ENCODE measurements at places on chromosomes 16 and 17. TPM values are rescaled to one million over a fixed set of nuclear protein-coding genes. Genes with fewer than 3 reads are reported as not detected.

GRCh38 chr17:17445925-17446665, 30.7 kb upstream of the MED9 start:
- no peaks in the 10 kb centered on the region for H3K27me3 ChIP-seq
- DNase-seq = no peak
- H3K27ac ChIP-seq = no peak overlapping the region
- no peaks in the 10 kb centered on the region for H3K36me3 ChIP-seq
- no peaks in the 10 kb centered on the region for H3K4me1 ChIP-seq

- H3K27ac ChIP-seq = peak overlapping the region; percentile 12
- H3K27me3 ChIP-seq = no peaks in the 10 kb centered on the region
- H3K4me3 ChIP-seq = no peak overlapping the region
- peaks cover 35% of the 10 kb centered on the region for H3K4me1 ChIP-seq
Measured at GRCh38 chr17:21021208-21021803, 21.5 kb downstream of the USP22 start.

- peaks cover 11% of the 10 kb centered on the region for H3K27me3 ChIP-seq
- peaks cover 12% of the 10 kb centered on the region for H3K4me1 ChIP-seq
- no peaks in the 10 kb centered on the region for H3K36me3 ChIP-seq
- peak; percentile 11 for DNase-seq
- H3K27ac ChIP-seq = no peak overlapping the region
Measured at GRCh38 chr17:7177954-7178477, 1.2 kb downstream of the ASGR1 start.

- DNase-seq = no peak
- H3K36me3 ChIP-seq = no peaks in the 10 kb centered on the region
- no peaks in the 10 kb centered on the region for H3K27me3 ChIP-seq
- H3K4me3 ChIP-seq = no peak overlapping the region
- no peak overlapping the region for H3K27ac ChIP-seq
- H3K4me1 ChIP-seq = peaks cover 15% of the 10 kb centered on the region
Measured at GRCh38 chr17:1557355-1558095, 5.1 kb downstream of the PITPNA start.

DNA sequence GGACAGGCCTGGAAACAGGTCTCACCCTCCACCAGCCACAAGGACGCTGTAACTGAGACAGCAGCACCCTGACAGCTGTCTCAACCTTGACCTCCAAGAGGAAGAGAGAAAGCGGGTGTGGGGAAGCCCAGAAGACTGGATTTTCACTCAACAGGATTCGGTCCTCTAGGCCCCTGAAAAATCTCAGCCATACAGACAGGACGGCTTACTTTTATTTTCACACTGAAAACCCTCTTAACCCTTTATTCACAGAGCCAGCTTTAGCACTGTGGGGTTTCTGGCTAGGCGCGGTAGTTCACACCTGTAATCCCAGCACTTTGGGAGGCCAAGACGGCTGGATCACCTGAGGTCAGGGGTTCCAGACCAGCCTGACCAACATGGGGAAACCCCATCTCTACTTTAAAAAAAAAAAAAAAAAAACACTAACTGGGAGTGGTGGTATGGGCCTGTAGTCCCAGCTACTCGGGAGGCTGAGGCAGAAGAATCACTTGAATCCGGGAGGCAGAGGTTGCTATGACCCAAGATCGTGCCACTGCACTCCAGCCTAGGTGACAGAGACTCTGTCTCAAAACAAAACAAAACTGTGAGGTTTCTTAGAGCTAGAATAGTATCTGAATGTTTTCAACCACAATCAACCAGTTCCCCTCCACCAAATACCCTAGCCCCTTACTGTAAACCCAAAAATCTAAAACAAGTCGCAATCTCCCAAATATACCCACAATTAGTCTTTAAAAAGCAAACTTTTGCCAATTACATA, 5.3 kb downstream of the ANKRD11 start:
- H3K27ac ChIP-seq = peak overlapping the region; percentile 98
- peaks cover 88% of the 10 kb centered on the region for H3K4me1 ChIP-seq
- H3K36me3 ChIP-seq = peaks cover 41% of the 10 kb centered on the region
- no peak for DNase-seq
- H3K4me3 ChIP-seq = peak overlapping the region; percentile 90

- H3K27ac ChIP-seq = no peak overlapping the region
- H3K4me3 ChIP-seq = no peak overlapping the region
- H3K4me1 ChIP-seq = no peaks in the 10 kb centered on the region
- DNase-seq = no peak
- H3K27me3 ChIP-seq = peaks cover 7% of the 10 kb centered on the region
Measured at GRCh38 chr16:74257061-74257460, 39.6 kb upstream of the PSMD7 start.

- no peak overlapping the region for H3K27ac ChIP-seq
- H3K36me3 ChIP-seq = no peaks in the 10 kb centered on the region
- H3K4me1 ChIP-seq = no peaks in the 10 kb centered on the region
Measured at GRCh38 chr17:4543557-4544026, 11.6 kb downstream of the MYBBP1A start.

DNA sequence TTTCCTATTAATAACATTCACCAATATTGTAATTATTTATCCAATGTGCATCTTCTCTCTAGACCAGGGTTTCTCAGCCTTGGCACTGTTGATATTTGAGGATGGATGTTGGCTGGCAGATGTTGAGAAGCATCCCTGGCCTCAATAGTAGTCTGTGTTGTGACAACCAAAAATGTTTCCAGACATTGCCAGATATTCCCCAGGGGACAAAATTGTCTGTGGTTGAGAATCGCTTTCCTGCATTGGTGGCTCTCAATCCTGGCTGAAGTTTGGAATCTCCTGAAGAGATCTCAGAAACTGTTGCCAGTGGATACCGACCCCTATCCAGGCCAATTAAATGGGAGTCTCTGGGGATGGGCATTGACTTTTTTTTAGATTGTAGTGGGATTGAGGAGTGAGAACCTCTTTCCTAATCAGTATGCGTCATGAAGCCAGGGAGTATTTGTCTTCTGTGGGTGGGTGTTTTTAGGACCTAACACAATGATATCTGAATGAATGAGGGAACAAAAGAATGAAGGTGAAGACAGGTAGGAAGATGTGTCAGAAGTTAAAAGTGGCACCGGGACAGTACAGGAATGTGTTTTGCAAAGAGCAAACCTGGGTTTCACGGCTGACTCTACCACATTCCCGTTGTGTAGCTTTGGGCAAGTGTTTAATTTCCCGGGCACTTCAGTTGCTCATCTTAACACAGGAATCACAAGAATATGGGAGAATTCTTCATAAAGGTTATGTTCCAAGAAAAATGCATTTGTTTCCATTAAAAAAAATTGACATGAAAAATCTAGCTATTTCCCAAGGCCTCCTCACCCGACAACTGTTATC, 24.3 kb downstream of the HSD17B2 start:
- peaks cover 25% of the 10 kb centered on the region for H3K27me3 ChIP-seq
- peaks cover 5% of the 10 kb centered on the region for H3K4me1 ChIP-seq
- H3K36me3 ChIP-seq = no peaks in the 10 kb centered on the region
- no peak overlapping the region for H3K4me3 ChIP-seq

DNA sequence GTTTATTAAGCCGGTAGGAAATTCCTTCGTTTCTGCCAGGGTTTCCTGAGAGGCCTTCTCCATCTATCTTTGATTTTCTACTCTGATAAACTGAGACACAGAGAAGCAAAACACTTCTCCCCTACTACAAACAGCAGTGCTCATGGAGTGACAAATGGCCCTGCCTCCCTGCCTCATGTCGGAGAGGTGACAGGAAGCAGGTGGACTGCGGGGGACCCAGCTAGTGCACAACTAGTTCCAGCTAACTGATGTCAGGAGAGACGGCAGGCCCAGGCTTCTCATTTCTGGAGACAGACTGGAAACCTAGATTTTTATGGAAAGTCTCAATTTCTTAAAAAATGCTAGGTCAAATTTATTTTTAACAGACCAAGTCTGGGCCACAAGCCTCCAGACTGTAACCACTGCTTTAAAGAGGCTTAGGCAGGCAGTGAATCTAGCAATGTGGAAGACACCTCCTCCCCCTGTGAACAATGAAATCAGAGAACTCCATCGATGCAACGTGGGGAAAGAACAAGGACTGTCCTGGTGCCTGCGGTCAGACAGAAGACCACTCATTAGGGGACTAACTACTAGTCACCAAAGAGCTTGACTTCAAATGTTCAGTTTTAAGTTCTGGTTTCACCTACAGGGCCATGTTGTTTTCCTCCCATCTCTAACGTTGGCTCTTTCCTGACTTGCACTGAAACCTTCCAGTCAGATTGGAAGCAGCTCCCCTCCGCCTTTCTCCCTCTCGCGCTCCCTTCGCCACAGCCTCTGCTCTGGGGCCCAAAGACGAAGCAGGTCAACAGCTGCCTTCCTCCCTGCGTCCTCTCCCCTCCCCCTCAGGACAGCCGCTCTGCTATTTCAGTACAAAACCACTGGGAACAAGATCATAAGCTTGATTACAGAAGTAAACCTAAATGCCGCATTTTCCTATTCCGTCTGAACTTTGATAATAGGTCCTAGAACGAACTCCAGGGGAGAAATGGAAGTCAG, 17.6 kb downstream of the GTF3C1 start:
- peaks cover 9% of the 10 kb centered on the region for H3K4me1 ChIP-seq
- peak overlapping the region; percentile 11 for H3K27ac ChIP-seq
- no peak for DNase-seq
- H3K36me3 ChIP-seq = peaks cover 33% of the 10 kb centered on the region
- no peaks in the 10 kb centered on the region for H3K27me3 ChIP-seq

GRCh38 chr17:3645310-3645709, 8.8 kb downstream of the CTNS start:
- H3K4me3 ChIP-seq = no peak overlapping the region
- DNase-seq = no peak
- peaks cover 2% of the 10 kb centered on the region for H3K36me3 ChIP-seq
- no peaks in the 10 kb centered on the region for H3K27me3 ChIP-seq
- no peak overlapping the region for H3K27ac ChIP-seq
- H3K4me1 ChIP-seq = peaks cover 40% of the 10 kb centered on the region

GRCh38 chr17:7855660-7856010, 769 bp downstream of the TMEM88 start:
- DNase-seq = no peak
- H3K27ac ChIP-seq = no peak overlapping the region
- peaks cover 2% of the 10 kb centered on the region for H3K36me3 ChIP-seq
- H3K4me3 ChIP-seq = no peak overlapping the region

DNA sequence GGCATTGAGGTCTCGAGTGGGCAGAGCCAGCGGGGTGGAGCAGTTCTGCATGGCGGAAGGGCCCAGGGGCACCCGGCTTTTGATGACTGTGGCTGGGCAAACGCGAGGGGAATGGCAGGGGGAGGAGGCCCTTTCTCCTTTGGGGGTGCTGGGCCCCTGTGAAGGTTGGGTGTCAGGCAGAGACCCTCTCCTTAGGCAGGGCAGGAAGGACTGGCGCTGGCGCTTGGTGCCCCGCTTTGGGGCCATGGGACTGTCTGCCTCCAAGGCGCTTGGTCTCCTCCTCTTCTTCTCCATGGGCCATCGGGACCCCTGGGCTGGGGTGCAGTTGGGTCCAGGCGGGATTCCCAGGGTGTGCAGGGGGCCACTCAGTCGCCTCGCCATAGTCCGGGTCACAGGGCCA, 12.8 kb upstream of the GFAP start:
- DNase-seq = no peak
- no peak overlapping the region for H3K27ac ChIP-seq

DNA sequence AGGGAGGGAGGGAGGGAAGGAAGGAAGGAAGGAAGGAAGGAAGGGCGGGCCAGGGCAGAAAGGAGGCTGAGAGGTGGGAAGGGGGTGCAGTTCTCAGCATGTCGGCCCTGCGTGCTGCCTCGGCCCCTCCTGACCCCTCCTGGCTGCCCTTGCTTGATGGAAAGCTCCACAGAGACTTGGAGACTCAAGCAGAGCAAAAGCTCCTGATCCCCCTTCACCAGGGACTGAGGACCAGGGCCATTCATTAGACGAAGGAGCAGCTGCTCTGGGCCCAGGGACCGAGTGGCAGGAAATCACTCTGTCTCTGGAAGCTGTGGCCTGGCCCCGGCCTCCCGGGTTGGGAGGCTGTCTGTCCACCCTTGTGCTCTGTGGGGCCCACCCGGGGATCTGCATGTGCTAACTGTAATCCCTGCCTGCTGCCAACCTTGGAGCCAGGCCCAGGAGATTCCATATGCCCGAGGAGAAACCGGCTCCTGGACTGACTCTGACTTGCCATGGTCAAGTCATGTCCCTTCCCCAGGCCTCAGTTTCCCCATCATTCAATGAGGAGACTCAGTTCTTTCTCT, 27.4 kb upstream of the C1QL1 start:
- no peak overlapping the region for H3K27ac ChIP-seq
- H3K27me3 ChIP-seq = peaks cover 9% of the 10 kb centered on the region
- H3K36me3 ChIP-seq = no peaks in the 10 kb centered on the region

DNA sequence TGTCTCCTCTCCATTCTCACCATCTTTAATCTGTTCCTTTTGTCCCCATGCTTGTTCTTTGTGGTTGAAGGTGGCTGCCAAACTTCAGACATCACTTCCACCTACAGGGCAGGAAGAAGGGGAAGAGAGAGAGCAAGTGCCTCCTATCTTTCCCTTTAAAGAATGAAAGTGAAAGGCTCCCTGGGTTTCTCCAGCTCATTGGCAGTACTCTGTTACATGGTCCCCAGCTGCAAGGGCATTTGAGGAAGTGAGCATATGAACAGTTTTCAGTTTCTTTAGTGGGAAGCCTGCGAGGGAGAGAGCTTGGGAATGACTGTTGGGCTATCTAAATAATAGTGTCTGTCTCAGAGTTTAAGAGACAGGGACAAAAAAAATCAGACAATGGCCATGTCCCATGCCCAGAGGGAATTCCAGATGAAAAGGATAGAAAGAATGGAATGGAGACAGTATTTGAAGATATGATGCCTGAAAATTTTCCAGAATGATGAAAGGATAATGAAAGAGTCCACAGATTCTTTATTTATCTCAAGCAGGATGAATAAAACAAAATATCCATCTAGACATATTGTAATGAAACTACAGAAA, 159.9 kb downstream of the LGALS9B start:
- H3K36me3 ChIP-seq = peaks cover 17% of the 10 kb centered on the region
- no peaks in the 10 kb centered on the region for H3K27me3 ChIP-seq
- DNase-seq = no peak
- H3K4me1 ChIP-seq = no peaks in the 10 kb centered on the region

DNA sequence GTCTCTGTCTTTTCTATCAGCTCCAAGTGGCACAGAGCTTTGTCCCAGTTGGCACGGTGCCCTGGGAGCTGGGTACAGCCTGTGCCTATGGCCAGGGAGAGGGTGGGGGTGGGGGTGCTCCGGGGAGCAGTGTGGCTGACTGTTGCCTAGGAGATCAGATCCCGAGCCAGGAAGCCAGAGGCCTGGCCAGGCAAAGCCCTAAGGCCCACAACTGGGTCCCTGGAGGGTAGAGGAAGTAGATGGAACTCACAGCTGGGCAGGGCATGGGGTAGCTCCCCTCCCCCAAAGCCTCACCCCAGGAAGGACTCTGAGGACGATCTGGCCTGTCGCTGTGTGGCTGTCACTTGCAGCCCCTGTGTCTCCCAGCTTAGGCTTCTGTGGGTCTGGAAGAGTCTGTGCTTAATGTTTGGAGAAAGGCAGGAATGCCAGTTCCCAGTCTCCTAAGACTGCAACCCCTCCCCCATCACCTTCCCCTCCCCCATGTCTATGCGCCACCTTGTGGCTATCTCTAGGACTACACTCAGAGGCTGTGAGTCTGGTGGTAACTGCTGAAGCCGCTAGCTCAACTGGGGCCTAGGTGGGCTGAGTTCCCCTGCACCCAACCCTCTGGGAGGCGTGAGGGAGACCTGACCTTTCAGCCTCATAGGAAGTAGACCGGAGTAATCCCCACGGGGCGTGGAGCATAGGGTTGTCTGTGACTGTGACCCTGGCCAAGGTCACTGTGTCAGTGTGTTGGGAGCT, 12.6 kb downstream of the THRA start:
- peak; percentile 73 for DNase-seq
- no peak overlapping the region for H3K4me3 ChIP-seq
- H3K4me1 ChIP-seq = peaks cover 20% of the 10 kb centered on the region

- peaks cover 2% of the 10 kb centered on the region for H3K36me3 ChIP-seq
- no peaks in the 10 kb centered on the region for H3K27me3 ChIP-seq
Measured at GRCh38 chr17:75138519-75138918, 7.0 kb upstream of the NT5C start.

The ITGAD gene
- 0.05 TPM for total RNA-seq

The ABCA9 gene
- total RNA-seq = 0.09 TPM

The NOXO1 gene
- total RNA-seq = 1.8 TPM

The VTN gene
- total RNA-seq = 0.30 TPM

The PFN1 gene
- 1,232 TPM for total RNA-seq
